HT1080 (cell line): ENCODE measurements at places on chromosomes 3 and 15. TPM values are rescaled to one million over a fixed set of nuclear protein-coding genes. Genes with fewer than 3 reads are reported as not detected.

GRCh38 chr15:48643776-48644466 lies 1.6 kb downstream of the FBN1 start:
- DNase-seq: peak; percentile 10

DNA sequence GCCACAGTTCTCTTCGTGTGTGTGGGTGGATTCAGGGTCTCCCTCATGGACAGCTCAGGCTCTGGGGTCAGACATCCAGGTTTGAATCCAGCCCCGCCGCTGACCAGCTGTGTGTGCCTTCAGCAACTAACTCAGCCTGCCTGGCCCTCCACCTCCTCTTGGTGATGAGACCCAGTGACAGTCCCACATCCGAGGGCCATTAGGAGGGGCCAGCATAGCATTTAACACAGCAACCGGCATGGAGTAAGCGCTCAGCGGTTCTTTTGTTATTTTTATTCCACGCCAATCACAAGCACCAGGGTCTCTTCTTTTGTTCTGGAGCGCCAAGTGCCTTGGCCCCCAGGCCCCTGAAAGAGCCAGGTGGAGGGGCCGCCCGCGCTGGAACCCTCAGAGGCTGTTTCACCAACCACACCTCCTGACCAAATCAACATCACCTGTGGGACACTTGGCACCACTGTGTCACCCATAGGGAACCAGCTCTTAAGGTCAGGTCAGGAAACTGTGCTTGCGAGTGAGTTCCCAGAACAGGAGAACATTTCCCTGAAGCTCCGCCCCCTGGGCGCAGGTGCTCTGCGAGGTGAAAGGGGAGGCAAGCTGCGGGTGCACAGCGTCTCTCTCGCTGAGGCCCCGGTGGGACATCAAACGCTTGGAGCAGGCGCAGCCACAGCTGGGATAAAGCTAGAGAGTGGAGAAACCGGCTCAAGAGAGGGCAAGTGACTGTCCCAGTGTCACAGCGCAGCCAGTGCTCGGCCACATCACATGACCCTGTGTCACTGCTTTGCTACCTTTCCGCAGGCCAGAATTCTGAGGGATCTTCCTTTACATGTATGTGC lies 311.3 kb downstream of the UACA start:
- DNase-seq: no peak

- DNase-seq: no peak
Measured at GRCh38 chr3:119862616-119863015, 80.7 kb downstream of the NR1I2 start.

DNA sequence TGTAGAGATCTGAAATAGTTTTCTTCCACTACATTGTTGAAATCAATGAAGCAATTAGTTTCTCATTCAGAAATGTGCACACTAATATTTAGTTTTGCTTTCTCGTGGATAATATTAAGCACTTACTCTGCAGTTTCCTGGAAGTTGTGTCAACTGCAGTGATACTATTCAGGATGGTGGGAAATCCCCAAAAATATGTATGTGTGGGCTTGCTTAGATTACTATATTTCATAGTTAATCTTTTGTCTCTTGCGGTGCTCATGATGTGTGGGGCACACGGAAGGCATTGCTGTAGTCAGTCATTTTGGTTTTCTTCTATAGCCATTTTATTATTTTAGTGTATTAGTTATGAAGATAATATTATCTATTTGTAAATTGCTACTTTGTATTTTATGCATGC lies 19.7 kb downstream of the RAB11A start:
- no peak for DNase-seq

GRCh38 chr15:65318870-65319356 lies 14.4 kb downstream of the RNU5B-1 start:
- DNase-seq: peak; percentile 78

GRCh38 chr3:195859061-195859845 lies 47.5 kb upstream of the MUC4 start:
- DNase-seq: peak; percentile 58

DNA sequence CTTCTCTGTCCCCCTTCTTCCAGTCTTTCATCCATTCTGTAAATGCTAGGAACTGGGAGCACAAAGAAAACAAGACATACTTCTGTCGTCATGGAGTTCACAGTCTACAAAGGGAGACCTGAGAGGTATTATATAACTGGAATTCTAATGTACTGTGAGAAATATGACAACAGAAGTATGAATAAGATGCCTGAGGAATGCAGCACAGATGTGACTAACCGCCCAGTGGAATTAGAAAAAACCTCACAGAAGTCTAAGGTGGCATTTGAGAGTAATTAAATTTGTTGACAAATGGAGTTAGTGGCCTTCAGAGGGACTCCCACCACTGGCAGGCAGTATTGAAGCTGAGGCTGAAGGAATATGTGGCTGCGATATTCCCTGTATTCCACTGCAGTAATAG lies 168.5 kb upstream of the FAM3D start:
- peak; percentile 67 for DNase-seq

- DNase-seq: no peak
Measured at GRCh38 chr15:80527406-80527805, 123.2 kb downstream of the ARNT2 start.

- DNase-seq: no peak
Measured at GRCh38 chr15:73914145-73914544, 12.1 kb upstream of the LOXL1 start.

DNA sequence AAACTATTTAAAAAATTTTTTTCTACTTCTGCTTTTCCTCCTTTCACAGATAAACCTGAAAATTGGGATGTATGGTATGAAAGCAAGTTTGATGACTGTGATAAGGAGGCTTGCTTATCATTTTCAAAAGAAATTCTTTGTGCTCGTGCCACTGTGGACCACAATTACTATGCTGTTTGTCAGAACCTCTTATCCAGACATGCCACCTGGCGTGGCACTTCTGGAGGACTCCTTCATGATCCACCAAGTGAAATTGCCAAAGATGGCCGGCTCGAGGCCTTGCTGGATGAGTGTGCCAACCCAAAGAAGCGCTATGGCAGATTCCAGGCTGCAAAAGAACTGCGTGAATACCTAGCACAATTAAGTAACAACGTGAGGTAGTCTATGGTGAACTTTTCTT lies 17.8 kb downstream of the DIPK2A start:
- no peak for DNase-seq

The CCR1 gene
- total RNA-seq: 0.19 and 0.27 TPM in 2 replicates

The FETUB gene
- total RNA-seq: 1.8 and 1.9 TPM in 2 replicates

The CELF6 gene
- total RNA-seq: 0.34 TPM in 1 of 2 replicates, not detected in the other

The GUCA1C gene
- not detected in 2 replicates for total RNA-seq

The PPARG gene
- total RNA-seq: 1.7 and 2.6 TPM in 2 replicates

The KCTD6 gene
- total RNA-seq: 5.8 and 10.2 TPM in 2 replicates
